NCI-H1694 treated with DMSO at 0.1 percent for 48 hours (cell line): ENCODE measurements at places on chromosomes 4 and X.
A peak's percentile ranks its signal among the peaks of the same experiment; 100 is the strongest.

GRCh38 chr4:80365928-80366327 lies 30.4 kb downstream of the CFAP299 start:
- peak; percentile 64 for DNase-seq

DNA sequence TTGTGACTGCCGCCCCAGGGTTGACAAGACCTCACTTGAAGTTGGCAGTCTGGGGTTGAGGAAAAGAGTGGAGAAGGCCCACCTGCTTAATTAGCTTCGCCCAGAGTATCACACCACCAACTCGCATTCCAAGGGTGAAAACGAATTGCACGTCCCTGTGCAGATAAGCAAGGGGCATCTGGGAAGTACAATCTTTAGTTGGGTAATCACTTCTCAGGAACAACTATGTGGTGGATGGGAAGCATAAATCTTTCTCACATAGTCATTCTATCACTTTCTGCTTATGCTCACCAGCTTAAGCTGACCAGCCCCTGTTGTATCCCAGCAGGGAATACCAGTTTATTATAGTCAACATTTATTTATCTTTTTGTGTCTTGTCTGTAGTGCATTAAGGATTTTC lies 14.3 kb downstream of the SPCS3 start:
- no peak for DNase-seq

- no peak for DNase-seq
Observed at GRCh38 chrX:134418317-134419113, 41.5 kb upstream of the HPRT1 start.

DNA sequence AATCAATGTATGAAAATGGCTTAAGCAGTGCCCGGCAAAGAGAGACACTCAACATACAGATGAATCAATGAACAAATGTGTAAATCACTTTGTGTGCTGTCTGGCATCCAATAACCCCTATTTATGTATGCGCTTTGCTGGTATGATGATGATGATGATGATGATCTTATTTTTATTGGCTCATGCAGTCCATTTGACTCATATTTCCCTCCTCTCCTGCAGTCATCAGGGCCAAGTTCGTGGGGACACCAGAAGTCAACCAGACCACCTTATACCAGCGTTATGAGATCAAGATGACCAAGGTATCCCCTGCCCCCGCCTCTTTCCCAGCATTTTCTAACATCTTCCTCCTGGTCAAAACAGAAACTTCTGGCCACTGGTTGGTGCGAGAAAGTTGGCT lies 2.5 kb downstream of the TIMP1 start:
- DNase-seq = no peak

GRCh38 chrX:37349221-37350033 lies at the start of gene PRRG1:
Gene PRRG1 (plus strand): TSS chrX:37349364. CDS start chrX:37406250, 56,886 bp downstream.
- DNase-seq = peak; percentile 51

DNA sequence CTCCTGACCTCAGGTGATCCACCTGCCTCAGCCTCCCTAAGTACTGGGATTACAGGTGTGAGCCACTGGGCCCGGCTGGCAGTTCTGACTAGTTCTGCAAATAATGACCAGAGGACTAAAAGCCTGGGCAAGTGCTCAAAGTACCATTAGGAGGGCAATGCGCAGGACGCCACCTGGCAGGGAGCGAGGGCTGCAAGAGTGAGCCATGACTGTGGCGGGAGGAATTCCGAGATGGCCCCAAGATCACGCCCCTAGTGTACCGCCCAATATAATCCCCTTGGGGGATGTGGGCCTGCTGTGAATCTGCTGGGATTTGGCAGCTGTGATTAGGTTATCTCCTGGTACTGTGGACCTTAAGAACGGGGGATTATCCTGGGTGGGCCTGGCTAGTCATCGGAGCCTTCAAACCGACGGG lies 26.2 kb upstream of the GPR78 start:
- no peak for DNase-seq

DNA sequence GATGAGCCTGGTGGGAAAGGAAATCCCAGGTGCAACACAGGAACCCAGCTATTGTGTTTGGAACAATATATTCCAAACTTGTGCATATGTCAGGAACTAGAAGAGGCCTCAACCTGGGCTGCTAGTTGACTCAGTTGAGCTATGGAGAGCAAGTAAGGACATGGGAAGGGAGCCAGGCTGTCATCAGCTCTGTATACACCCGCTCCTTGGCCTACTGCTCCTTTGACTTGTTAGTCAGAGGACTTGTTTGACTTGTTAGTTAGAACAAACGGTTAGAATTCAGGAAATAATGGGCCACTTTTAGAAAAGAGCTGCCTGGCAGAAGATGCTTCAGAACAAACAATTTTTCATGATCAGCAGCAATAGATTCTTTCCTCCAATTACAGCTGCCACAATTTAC lies 76.4 kb downstream of the CBLL2 start:
- no peak for DNase-seq

DNA sequence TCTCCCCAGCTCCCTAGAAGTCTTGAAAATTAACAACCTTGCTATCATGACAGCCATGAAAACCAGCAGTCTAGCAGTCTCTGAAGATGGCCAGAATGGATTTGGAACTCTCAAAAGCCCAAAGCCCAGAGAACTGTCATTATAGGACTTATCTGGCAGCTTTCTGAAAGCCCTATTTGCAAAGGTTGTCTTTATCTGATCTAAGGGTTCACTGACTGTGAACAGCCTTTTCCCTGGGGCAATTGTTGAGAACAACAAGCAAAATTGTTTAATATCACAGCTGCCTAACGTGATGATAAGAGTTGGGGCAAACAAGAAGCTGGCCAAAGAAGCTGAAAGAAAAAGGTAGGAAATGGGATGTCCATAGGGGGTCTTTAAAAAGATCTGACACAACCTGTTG lies 20.9 kb upstream of the KLHL8 start:
- no peak for DNase-seq

DNA sequence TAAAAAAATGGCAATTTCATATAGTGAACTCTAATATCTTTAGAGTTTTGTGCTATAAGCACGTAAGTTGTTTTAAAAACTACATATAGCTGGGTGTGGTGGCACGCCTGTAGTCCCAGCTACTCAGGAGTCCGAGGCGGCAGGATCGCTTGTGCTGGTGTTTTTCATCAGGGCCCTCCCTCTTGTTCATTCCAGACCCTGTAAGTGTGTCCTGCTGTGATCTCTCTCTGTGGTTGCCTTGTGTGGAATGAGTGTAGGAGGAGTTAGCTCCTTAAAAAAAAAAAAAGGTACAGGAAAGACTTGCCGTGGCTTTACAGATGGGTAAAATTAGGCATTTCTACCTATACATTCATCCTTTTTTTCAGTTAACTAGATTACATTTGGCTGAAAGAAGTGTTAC lies 35.4 kb downstream of the RBBP7 start:
- DNase-seq = no peak

DNA sequence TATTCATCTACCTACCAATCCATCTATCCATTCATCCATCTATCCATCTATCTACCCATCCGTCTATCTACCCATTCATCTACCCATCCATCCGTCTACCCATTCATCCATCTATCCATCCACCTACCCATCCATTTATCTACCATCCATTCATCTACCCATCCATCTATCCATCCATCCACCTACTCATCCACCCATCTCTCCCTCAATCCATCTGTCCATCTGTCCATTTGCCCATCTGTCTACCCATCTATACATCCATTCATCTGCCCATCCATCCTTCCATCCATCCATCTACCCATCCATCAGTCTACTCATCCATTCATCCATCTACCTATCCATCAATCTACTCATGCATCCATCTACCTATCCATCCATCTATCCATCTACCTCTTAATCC lies 126.8 kb upstream of the PSAPL1 start:
- DNase-seq = no peak

- no peak for DNase-seq
Observed at GRCh38 chr4:17763416-17763815, 18.0 kb downstream of the FAM184B start.

DNA sequence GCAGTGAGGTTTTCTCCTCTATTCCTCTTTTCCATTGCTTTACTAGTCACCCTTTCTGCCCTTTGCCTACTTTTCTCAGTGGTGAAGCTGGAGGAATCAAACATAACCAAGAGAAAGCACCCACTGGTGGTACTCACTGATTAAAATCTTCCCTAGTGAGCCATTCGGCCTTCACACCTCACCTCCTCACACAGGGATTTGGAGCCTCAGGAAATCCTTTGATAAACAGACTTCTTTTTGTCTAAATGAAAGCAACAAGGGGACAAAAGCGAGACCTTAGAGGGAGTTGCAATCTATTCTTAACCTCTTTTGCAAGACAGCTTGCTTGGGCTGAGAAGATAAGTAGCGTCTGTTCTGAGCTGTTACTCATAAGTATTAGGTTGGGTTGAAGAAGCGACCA lies 572.6 kb downstream of the ZNF674 start:
- no peak for DNase-seq

DNA sequence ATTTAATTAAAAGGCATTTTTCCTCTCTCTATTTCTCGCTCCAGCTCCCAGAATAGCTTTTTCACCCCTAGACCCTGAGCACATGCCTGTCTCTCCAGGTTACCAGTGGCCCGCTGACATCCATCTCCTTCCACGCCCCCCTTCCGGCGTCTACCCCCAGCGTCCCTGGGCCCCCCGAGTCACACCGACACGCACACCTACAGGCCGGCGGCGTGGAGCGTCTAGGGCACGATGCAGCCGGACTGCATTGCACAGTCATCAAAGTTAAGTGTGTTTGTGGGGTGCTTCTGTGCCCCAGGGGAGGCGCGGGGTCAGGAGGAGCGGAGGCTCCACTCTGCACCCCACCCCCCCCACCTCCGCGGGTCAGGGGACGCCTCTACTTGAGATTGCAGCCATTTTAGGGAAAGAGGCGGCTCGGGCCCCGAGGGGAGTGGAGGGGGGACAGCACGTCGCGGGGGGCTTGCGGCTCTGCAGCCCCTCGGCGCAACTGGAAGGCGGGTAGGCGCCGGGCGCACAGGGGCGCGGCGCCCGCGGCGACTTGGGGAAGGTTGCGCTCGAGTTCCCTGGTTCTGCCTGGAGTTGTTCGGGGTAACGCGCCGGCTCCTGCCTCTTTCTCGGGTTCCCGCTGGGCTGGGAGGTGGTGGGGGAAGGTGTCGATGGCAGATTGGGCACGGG lies 112.7 kb downstream of the DHX15 start:
- no peak for DNase-seq

- no peak for DNase-seq
Observed at GRCh38 chr4:55326629-55327028, 19.4 kb upstream of the SRD5A3 start.

- DNase-seq = no peak
Observed at GRCh38 chr4:140802591-140802990, 46.4 kb upstream of the TBC1D9 start.

- no peak for DNase-seq
Observed at GRCh38 chr4:37684154-37684553, 2.0 kb downstream of the RELL1 start.

- DNase-seq = no peak
Observed at GRCh38 chr4:44368413-44369167, 80.0 kb downstream of the KCTD8 start.

DNA sequence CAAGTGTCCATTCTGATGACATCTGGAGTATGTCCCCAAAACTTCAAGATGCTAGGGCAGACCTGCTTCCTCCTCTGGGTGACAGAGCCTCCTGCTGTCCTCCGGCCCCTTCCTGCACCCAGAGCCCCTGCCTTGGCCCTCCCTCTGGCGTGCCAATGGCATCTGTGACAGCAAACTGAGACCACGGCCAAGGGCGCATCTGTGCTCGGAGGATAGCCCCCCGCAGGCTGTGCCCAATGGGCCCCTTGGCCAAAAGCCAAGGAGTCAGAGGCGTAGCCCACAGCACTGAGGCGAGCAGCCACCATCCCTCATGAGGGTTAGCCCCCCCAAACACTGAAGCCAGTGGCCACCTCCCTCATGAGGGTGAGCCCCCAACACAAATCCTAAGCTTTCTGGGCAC lies 7.9 kb downstream of the LRPAP1 start:
- DNase-seq = no peak

GRCh38 chr4:67973608-67974007 lies 10.3 kb upstream of the TMPRSS11A start:
- no peak for DNase-seq

DNA sequence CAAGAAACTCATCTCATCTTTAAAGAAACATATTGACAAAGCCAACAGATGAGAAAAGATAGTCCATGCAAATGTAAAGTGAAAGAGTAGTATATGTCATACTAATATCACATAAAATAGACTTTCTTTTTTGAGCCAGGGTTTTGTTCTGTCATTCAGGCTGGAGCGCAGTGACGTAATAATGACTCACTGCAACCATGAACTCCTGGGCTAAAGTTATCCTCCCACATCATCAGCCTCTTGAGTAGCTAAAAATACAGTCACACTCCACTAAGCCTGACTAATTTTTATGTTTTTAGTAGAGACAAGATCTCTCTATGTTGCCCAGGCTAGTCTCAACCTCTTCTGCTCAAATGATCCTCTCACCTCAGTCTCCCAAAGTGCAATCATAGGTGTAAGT lies 51.8 kb upstream of the TRAM1L1 start:
- DNase-seq = no peak

DNA sequence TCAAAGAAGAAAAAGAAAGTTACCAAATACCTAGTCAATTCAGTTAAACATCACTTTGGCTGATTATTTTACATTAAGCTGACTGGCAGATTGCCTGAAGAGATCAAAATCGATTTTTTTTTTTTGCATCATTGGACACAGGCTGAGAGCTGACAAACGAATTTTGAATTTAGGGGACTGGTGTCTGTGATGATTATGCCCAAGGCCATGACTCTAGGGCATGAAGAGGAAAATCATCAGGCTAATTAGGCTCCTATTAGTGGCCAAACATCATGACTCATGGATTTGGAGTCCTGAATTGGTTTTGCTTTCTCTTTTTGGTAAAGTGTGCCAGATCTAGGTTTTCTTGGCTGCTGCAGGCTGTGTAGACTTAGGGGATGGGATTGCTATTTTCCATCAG lies 829.3 kb upstream of the LCORL start:
- no peak for DNase-seq

- DNase-seq = no peak
Observed at GRCh38 chr4:146032234-146032860, 93.7 kb upstream of the ZNF827 start.

GRCh38 chrX:26889574-26889973 lies 573.6 kb downstream of the PPP4R3C start:
- DNase-seq = no peak

DNA sequence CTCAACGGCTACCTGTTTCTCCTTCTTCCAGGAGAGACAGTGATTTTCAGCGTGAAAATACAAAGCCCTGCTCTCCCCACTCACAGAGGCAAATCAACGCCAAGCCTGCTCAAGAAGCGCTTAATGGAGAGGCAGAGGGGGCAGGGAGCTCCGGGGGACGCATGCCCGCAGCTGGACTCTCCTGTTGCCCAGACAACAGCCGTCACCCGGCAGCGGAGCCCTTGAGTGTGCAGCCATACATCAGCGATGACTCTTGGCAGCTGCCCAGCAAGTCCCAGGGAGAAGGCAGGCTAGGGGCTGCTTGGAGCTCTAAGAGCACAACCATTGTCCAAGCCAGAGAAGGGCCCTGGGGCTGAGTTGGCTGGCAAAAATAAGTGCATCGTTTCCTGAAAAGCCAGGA lies 71.0 kb upstream of the AFAP1 start:
- peak; percentile 66 for DNase-seq

DNA sequence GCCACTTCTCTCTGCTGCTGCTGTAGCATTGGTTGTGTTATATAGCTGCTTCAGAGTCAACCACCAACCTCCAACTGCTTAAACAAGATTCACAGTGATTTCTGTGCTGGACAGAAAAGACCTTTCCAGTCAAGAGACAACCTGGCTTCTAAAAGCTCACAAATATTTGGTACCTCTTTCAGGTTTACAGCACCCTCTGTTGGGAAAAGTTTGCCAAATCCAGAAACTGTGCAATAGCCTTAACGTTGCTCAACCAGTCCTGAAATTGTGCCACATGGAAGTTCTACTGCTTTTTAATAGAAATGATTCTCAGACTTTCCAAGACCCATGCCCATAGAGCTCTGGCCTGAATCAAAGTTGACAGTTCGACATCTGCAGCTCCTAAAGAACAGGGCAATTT lies 842.1 kb upstream of the HTR2C start:
- no peak for DNase-seq
